Liver (tissue), 10 donors: ENCODE measurements at places on chromosomes 13 and 19. TPM values are rescaled to one million over a fixed set of nuclear protein-coding genes. Genes with fewer than 3 reads are reported as not detected.

The LILRA2 gene
- 5.2 TPM for polyA plus RNA-seq

The CRTC1 gene
- 3.5 TPM for polyA plus RNA-seq

The CLDN10 gene
- polyA plus RNA-seq = 15.1 TPM

The RHPN2 gene
- polyA plus RNA-seq = 10.5 TPM

The RNF113B gene
- not detected for polyA plus RNA-seq

The ZNF208 gene
- 0.07 TPM for polyA plus RNA-seq

The MKNK2 gene
- 24.7 TPM for polyA plus RNA-seq

The ONECUT3 gene
- polyA plus RNA-seq = not detected

The SHC2 gene
- 43.0 TPM for polyA plus RNA-seq

The RYR1 gene
- polyA plus RNA-seq = 0.01 TPM

The SLC10A2 gene
- polyA plus RNA-seq = not detected

The CERS1 gene
- not detected for polyA plus RNA-seq

The LGALS4 gene
- polyA plus RNA-seq = 40.6 TPM

The ZNF534 gene
- polyA plus RNA-seq = not detected

The LHB gene
- not detected for polyA plus RNA-seq

The KLF1 gene
- not detected for polyA plus RNA-seq

The YJEFN3 gene
- 0.51 TPM for polyA plus RNA-seq
